ENCODE measurements at places on chromosomes 7 and 10.

DNA sequence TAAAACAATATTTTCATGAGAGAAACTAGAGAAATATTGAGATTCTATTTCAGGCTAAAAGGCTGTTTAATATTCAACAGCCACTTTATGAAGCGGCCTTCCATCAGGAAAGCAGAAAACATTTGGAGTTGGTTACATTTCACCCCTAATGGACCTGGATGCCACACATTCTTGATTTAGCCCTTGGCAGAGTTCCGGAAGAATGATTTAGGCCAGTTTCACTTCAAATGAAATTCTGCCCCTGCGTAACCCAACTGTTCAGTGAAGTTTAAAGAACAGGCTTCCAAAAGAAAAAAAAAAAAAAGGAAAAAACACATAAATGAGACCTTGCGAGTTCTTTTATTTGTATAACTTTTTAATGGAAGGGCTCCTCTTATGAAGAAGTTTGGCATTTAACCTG, 239.2 kb upstream of the AKR1E2 start:
- no peak for DNase-seq

GRCh38 chr10:62852961-62853702, 37.0 kb upstream of the EGR2 start:
- no peak for DNase-seq

- DNase-seq: no peak
Measured at GRCh38 chr7:90777465-90777864, 181.3 kb downstream of the CDK14 start.

DNA sequence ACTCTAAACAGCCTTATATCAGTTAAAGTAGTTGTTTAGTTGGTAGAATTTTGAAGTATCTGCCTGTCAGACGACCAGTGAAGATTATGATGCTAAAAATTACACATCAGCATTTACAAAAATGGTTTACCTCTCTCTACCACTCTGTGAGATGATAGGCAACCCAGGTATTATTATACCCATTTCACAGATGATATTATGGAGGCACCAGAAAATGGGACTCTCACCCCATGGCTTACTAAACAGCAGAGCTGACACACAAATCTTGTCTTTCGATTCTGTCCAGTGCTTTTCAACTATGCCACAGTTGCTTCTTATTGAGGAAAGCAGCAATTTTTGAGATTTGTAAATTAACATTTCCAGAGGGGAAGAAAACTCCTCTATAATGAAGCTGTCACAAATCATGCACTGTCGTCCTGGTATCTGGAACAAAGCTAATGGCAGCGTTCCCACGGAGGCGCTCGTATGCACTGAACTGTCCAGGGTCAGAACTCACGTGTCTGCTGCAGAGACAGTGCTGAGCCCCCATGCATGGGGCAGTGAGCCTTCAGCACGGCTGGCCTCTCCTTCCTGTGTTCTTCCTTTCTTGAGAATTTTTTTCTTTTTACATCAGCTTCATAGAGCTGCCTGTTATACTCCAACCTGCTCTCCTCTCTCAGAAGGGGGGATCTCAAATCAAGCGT, 381.1 kb downstream of the SDK1 start:
- DNase-seq: no peak

DNA sequence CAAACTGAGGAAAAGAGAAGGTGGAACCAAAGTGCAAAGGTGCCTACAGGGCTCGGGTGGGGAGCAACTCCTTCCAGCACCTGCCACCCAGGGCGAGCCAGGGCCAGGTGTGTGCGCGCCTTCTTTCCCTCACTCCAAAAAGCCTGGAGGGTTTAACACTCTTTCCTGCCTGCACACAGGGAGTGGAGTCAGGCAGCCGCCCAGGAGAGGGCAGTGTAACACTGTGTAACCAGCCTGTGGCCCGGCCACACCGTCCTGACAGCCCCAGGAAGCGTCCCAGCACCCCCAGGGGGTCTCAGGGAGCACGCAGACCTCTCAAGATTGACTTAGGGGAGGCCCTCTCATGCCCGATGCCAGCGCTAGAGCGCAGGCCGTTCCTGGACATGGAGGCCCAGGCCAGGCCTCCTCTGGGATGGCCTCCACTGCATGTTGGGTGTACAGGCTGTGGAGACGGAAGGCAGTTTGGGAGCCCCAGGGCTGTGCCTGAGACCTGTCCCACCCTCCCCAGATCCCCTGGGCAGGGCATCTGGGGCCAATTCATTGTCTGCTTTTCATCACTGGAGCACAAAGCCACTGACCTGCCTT, 13.4 kb downstream of the BRI3 start:
- no peak for DNase-seq

DNA sequence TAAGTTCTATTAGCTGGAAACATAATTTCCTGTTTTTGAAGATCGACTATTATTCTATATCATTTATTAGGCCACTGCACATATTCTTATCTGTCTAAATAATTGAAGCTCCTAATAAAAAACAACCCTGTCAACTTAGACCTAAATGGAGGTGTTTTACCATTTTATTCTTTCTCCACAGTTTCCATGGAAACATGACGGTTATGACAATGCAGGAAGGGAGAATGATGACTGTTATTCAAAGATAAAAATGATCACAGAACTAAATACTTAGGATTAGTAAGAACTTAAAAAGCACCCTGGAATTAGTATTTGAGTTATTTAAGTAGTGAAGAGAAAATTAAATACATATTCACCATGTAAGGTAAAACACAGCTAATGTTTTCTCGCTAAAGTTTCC, 119.9 kb upstream of the DKK1 start:
- no peak for DNase-seq

- no peak for DNase-seq
Measured at GRCh38 chr10:119319161-119319919, 112.0 kb downstream of the GRK5 start.
